ENCODE measurements at places on chromosomes 2 and 18.

- H3K4me3 ChIP-seq: no peak overlapping the region
- no peak overlapping the region for H3K27ac ChIP-seq
- H3K4me1 ChIP-seq: peaks cover 8% of the 10 kb centered on the region
- H3K36me3 ChIP-seq: peaks cover 69% of the 10 kb centered on the region
- no peaks in the 10 kb centered on the region for H3K27me3 ChIP-seq
Measured at GRCh38 chr2:48457227-48457626, 72.7 kb upstream of the STON1 start.

- peaks cover 31% of the 10 kb centered on the region for H3K4me1 ChIP-seq
- peak overlapping the region; percentile 70 for H3K27ac ChIP-seq
- DNase-seq: peak; percentile 16
- H3K4me3 ChIP-seq: peak overlapping the region; percentile 85
- peaks cover 10% of the 10 kb centered on the region for H3K36me3 ChIP-seq
Measured at GRCh38 chr2:62705859-62706720, 577 bp downstream of the EHBP1 start.

DNA sequence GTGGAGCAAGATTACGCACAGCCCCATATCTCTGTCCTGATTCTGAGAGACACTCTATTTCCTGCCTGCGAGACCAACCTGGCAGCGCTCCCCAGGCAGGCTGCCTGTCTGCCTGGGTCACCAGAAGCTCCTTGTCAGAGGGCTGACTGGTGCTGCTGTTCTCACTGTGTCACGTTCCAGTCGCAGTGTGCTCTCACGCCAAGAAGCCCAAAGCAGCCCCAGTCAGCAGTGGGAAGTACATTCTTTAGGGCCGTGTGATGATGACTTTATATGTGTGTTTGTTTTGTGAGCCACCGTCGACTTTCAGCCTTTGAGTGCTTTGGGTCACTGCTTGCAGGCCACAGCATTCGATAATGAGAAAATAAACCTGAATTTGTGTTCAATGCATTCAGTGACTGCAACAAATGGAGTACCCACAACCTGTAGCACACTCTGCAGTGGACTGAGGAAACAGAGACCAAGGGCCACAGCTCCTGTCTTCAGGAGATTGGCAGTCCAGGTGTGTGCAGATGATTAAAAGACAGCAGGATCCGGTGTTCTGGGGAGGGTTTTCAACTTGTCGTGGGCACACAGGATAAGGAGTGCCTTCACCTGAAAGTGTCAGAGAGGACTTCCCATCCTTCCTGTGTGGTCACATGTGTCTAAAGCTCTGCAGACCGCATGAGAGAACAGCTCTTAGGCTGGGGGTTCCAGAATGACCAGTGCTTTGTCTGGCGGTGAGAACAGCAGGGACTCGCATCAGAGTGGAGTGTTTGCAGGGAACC lies 4.8 kb downstream of the TNFRSF11A start:
- H3K27ac ChIP-seq: peak overlapping the region; percentile 85
- H3K4me1 ChIP-seq: peaks cover 65% of the 10 kb centered on the region
- no peaks in the 10 kb centered on the region for H3K27me3 ChIP-seq
- peak overlapping the region; percentile 75 for H3K4me3 ChIP-seq
- peaks cover 50% of the 10 kb centered on the region for H3K36me3 ChIP-seq

DNA sequence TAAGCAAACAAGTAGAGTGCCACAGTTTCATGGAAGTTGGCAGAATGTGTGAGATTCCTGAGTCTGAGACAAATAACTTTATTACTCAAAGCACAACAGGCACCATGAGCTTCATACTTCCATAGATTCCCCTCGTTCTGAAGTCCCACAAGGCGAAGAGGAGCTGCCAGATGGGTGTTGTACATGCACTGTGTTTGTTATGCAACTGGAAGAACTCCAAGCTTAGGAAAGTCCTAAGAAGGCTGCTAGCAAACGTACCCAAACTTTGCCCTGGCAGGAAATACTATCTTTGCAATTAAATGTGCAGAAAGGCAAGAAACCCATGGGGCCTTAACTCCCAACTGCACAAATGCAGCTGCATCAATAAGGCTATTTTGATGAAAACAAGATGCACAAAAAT lies 1.6 kb upstream of the GCA start:
- no peak overlapping the region for H3K27ac ChIP-seq
- peaks cover 18% of the 10 kb centered on the region for H3K4me1 ChIP-seq
- H3K27me3 ChIP-seq: peaks cover 12% of the 10 kb centered on the region
- no peak for DNase-seq
- no peak overlapping the region for H3K4me3 ChIP-seq

All from activated T-helper 2 cell treated with anti-CD3 and anti-CD28 coated beads, Interferon-gamma antibody, Interleukin-2, Interleukin-4, amounts not matched to agents 10 μg/mL and 5 μg/mL and 100 μg/mL, durations not matched to agents 14 hours and 24 hours and 36 hours (primary cell).